Putamen (tissue), 1 donor: ENCODE measurements at places on chromosomes 16 and 17.

GRCh38 chr16:27314161-27314723, 468 bp downstream of the IL4R start:
- DNase-seq = no peak

DNA sequence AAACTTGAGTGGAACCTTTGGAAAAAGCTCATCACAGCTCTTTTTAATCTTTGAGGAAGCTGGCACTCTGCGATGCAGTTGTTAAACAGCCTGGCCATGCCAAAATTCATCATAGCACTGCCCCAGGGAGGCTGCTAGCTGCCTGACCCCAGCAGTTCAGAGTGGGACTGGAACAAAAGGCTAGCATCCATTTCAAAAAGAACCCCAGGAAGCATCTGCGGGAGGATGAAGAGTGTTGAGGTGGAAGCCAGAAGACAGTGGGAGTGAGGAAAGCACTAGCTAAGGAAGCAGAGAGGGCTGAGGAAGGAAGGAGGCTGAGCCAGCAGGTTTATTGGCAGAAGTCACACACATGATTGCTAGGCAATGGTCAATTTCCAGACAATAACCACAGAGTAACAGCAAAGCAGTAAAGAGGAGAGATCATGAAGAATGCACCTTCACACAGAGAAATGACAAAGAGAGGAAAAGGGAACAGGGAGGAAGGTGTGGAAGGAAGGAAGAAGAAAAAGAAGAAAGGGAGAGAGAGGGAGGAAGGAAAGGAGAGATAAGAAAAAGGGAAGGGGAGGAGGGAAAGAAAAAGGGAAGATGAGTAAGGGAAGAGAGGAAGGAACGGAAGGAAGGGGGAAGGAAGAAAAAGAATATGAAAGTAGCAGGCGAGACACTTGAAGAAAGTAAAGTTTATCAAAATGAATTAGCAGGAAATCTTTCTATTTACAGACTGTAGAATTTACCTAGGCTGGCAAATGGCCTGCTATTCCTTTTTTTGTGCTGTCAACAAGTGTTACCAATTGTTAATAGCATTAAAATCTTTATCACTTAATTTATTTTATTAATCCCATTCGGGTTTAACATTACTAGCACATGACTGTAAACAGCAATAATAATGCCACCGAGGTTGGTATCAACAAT, 270.0 kb upstream of the PSMD7 start:
- no peak for DNase-seq

GRCh38 chr16:82633964-82634600, 7.3 kb downstream of the CDH13 start:
- DNase-seq = peak; percentile 85

DNA sequence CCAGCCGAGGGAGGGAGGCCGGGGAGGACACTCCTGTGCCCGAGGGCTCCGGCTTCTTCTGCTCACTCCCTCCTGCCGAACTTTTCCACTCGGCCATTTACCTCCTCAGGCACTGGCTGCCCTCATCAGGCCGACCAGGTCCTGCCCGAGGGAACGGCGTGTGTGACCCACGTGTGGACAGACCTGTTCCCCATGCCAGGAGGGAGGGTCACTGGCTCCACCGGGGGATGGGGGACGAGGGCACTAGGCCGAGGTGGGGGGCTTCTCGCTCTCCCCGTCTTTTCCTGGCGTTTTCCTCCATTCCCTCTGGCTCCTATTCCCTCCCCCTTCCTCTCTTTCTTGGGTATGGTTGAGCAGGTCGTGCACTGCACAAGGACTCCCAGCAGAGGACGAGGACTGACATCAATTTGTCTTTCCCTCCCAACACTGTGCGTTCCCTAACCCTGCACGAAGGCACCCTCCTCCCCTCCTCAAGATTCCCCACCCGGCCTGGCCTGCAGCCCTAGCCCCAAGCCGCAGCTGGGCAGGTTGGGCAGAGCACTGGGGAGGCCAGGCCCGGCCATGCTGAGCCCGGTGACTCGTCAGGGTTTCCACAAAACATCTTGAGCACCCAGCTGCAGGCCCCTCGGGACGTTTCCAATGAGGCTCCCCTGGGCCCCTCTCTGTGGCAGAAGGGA, 3.2 kb upstream of the IL17C start:
- DNase-seq = no peak

DNA sequence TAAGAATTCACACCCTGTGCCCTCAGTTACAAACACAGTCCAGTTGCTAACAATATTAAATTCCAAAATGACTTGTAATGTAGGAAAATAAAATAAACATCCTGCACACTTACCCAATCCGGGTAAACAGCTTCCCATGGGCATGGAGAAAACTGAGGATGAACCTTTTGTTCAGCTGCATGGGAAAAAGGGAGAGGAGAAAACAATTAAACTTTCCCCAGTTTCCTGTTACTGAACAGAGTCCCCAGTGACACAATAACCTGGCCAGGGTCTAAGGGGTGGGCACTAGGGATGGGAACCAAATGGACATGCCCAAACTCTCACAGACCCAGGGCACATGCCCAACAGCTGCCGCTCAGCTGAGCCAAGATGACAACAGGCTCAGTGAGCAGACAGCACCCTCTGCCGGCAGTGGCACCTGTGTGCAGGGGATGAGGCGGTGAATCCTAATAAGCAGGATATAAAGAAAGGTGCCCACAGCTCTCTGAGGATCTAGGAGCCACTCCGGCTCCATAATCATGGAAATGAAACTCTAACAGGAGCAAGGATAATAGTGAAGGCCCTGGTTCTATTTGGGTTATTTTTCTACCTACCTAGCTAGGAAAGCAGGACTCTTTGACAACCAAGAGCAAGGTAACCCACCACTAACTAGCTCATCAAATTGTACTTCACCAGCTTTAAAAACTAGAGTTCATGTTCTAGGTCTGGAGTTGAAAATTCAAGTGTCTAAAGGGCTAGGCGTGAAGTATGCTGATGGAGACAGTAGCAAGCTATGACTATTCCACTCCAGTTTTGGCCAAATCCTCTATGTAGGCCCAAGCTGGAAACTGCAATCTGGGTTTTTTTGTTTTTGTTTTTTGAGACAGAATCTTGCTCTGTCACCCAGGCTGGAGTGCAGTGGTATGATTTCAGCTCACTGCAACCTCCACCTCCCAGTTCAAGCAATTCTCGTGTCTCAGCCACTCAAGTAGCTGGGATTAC, 58.8 kb downstream of the SMG6 start:
- DNase-seq = peak; percentile 66

DNA sequence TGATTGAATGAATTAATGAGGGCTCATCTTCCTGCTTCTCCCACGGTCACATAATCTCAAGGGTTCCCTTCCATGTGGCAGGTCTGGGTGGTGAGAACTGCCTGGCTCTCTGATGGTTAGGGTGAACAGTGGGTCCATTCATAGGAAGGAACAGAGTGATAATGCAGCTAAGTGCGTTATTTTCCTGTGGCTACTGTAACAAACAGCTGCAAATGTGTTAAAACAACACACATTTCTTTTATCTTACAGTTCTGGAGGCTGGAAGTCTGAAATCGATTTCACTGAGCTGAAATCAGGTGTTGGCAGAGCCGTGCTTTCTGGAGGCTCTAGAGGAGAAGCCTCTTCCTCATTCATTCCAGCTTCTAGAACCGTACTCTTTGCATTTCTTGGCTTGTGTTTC, 95.3 kb downstream of the BMERB1 start:
- DNase-seq = peak; percentile 43

DNA sequence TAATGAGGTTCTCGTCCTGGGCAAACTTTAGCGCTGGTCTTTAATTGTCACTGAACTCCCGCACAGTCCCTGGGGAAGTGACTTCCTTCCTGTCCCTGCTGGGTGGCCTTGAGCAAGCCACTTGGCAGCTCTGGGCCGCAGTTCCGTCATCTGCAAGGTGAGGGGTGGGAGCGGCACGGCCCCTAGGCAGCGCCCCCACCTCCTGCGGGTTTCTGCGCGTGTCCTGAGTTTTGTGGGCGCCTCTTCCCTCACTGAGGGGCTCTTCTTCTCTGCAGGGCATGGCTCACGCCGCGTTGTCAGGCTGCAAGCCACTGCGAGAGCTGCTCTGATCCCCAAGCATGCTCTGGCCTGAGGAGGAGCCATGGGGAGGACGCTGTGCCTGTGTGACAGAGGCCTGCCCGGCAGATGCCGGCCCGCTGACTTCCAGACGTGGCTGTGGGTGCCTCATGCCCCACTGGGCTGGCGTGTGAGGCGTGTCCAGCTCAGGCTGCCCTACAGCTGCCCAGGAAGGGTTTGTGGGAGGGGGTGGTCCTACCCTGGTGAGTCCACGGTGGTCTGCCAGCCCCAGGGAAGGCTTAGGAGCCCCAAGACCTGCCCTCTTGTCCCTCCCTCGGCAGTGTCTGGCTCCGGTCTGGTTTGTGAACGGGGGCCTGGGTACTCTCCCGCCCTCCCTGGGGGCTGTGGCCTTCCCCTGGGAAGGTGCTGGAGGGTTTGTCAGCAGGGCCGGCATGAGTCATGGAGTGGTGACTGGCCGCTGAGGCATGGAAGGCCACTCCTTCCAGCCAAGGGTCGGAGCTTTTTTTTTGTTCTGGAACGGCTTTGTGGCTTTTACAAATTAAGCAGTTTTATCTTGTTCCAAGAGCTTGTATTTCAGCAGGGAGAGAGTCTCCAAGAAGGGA, 182.0 kb downstream of the SEC14L1 start:
- no peak for DNase-seq

DNA sequence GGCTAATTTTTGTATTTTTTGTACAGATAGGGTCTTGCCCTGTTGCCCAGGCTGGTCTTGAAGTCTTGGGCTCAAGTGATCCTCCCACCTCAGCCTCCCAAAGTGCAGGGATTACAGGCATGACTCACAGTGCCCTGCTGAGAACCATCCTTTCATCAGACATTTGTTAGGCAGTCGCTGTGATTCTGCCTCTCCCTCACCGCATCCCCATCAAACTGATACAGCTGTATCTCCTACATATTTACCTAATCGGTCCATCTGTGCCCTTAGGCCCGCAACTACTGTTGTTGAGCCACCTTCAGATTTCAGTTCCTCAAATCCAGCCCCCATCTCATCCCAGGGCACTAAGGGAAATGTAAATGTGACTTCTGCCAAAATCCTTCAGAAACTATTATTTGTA, 2.0 kb upstream of the SLC43A2 start:
- no peak for DNase-seq

GRCh38 chr17:30291543-30292285, at the start of gene BLMH:
Gene BLMH, minus strand, starts transcription at chr17:30291944. Its CDS starts 125 bp downstream, at chr17:30291819.
- DNase-seq = peak; percentile 78

- no peak for DNase-seq
These were observed 96.3 kb downstream of the WWOX start for GRCh38 chr16:78195797-78196196.

GRCh38 chr16:4702466-4702808, 9.1 kb downstream of the NUDT16L1 start:
- no peak for DNase-seq

- DNase-seq = no peak
These were observed 204.2 kb downstream of the NTN1 start for GRCh38 chr17:9225305-9226101.

GRCh38 chr17:17931159-17931558, 41.0 kb downstream of the TOM1L2 start:
- no peak for DNase-seq

DNA sequence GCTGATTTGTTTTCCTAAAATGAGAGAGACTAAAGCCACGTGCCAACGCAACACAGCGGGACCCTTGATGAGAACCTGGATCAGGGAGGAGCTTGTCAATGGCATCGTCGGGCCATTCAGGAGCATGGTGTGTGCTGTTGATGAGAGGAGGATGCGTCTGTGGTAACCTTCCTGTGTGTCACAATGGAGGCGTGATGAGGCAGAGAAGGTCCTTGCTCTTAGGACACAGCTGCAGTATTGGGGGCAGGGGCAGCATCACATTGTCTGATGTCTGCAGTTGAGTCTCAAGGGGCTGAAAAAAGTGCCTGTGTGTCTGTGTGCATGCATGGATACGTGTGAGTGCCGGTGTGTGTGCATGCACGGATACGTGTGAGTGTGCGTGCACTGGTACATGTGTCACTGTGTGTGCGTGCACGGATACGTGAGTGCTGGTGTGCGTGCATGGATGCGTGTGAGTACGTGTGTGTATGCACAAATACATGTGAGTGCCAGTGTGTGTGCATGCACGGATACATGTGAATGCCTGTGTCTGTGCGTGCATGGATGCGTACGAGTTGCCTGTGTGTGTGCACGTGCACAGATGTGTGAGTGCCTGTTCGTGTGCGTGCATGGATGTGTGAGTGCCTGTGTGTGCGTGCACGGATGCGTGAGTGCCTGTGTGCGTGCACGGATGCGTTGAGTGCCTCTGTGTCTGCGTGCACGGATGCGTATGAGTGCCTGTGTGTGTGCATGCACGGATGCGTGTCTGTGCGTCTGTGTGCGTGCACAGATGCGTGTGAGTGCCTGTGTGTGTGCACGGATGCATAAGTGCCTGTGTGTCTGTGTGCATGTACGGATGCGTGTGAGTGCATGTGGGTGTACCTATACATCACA, 39.3 kb downstream of the BAIAP2 start:
- DNase-seq = no peak

GRCh38 chr16:25155553-25156460, 44.3 kb downstream of the LCMT1 start:
- DNase-seq = no peak

- DNase-seq = no peak
These were observed 46.0 kb downstream of the FOXK2 start for GRCh38 chr17:82565551-82565950.

DNA sequence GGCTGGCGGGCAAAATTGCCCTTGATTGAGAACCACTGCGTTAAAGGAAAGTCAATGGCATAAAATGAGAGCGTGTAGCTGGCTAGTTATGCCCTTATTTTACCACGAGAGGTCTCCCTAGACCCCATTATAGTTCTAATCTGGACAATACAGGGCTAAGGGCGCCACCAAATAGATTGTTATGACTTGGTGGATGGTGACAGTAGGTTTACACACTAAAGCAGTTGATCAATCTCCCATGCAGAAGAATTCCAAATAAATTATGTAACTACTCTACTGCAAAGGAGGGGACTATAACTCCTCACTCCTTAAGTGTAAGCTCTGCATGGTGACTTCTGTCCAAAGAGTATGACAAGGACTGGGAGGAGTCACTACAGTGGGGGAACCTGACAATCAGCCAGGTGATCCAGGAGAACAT, 20.4 kb upstream of the YPEL2 start:
- DNase-seq = peak; percentile 76

GRCh38 chr17:77345260-77345910, 204.6 kb downstream of the SEC14L1 start:
- DNase-seq = no peak

- DNase-seq = no peak
These were observed 123.1 kb upstream of the MAF start for GRCh38 chr16:79723583-79724168.

DNA sequence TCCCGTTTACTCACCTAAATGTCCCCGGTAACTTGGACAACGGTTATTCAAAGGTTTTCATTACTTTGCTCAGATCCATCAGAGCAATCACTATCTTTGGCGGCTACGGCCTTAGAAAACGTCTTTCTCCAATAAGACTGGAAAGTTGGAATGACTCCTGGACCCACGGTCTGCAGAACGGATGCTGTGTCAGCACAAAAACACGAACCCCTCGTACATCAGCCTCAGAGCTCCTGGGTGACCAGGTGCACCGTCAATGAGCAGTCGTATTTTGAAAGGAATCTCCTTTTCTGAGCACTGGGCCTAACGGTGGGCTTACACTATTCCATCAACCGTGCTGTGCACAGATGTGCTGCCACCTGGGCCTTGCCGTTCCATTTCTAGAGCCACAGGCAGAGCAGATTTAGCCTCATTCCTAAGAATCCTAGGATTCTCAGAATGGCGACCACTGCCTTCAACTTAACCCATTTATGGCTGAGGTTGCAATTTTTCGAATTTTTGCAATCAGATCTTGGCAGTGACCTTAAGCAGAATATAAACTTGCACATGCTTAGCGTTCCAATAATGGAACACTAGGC, 110.8 kb upstream of the ZNF750 start:
- no peak for DNase-seq
